Bronchial epithelial cell (primary cell): ENCODE measurements at places on chromosomes 12 and 14.

GRCh38 chr14:99378782-99379214 is 101.9 kb downstream of the SETD3 start:
- DNase-seq: peak; percentile 90

GRCh38 chr14:52776816-52777215 is 14.6 kb downstream of the GNPNAT1 start:
- no peak for DNase-seq

GRCh38 chr12:131757111-131757510 is 46.2 kb downstream of the SFSWAP start:
- DNase-seq: no peak

DNA sequence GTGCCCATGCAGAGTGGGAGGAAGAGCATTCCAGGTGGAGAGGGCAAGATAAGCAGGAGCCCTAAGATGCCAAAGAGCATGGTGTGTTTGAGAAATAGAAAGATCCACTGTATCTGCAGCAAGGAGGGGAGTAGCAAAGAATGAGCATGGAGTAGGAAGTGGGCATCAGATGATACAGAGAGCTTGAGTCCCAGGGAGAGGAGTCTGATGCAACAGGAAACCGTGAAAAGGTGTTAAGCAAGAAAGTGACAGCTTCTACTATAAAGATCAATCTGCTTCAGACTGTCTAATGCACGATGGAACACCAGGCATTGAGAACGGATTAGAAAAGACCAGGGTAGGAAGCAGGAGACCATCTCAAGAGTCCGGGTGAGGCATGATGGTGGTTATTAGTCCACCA is 12.3 kb upstream of the GPRC5D start:
- no peak for DNase-seq

DNA sequence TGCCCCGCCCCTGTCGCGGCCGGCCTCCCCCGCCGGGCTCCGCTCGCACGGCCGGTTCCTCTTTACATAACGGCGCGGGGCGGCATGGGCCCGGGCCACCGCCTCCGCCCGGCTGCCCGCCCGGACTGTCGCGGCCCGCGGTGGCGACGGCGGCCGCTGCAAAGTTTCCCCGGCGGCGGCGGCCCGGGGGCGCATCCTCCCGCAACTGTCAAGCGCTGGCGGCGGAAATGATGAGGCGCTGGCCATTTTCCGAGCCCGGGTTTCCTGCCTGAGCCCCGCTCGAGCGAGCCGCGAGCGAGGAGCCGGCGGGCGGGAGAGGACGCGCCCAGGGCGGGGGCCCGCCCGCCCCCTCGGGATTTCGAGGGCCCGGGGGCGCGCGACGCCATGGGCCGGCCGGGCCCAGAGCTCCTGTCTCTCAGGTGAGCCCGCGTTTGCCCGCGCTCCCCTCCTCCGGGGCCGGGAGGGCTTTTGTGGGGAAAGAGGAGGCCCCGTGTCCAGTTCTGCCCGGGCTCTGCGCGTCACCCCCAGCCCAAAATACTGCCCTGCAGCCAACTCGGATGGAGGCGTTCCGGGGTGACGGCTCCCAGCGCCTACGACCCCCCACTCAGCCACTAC is at the start of gene SH2B3:
Gene SH2B3 (plus strand): TSS at position 65 of the 615 bp plus-strand sequence. CDS start 12,223 bp downstream, outside the sequence.
- no peak for DNase-seq

GRCh38 chr12:85519163-85519562 is 239.1 kb downstream of the ALX1 start:
- DNase-seq: no peak

GRCh38 chr14:77028384-77029231 is at the start of gene IRF2BPL:
TSS of gene IRF2BPL (minus strand) at chr14:77028708. CDS start at chr14:77027792, 916 bp downstream.
- peak; percentile 90 for DNase-seq

DNA sequence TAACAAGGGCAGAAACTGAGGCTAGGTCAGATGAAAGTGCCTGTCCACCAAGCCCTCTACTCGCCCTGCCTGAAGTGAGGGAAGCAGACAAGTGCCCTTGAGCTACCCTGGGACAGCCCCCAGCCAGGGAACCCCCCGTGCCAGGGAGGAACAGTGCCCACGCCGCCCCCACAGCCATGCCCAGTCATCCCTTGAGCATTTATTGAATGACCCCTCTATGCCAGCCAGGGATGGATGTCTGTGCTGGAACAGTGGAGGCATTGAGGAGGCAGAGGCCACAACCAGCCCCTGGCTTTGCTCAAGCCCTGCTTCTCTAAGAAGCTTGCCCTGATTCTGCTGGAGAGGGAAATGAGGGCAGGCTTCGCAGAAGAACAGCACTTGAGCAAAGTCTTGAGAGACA is 3.7 kb upstream of the AQP6 start:
- DNase-seq: no peak
